ENCODE measurements at places on chromosomes 1 and 21. TPM values are rescaled to one million over a fixed set of nuclear protein-coding genes. Genes with fewer than 3 reads are reported as not detected.

DNA sequence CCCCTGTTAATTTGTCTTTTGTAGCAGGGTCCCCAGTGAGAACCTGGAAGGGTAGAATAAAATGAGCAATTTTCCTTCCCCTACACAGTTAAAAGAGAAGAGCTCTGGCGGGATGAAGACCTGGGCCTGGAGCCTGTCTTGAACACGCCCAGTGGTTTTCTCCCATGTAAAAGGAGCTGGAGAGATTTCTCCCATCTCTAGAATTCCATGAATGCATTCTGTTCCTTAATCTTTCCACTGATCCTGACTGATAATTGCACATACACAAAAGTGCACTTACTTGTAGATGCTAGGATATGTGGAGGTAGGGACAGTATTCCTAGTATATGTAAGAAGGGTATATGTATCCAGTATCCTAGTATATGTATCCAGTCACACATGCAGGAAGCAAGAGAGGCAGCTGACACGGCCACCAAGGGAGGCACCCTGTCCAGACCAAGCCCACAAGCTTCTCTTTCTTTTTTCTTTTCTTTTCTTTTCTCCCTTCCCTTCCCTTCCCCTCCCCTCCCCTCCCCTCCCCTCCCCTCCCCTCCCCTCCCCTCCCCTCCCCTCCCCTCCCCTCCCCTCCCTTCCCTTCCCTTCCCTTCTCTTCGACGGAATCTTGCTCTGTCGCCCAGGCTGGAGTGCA is 11.9 kb upstream of the PKNOX1 start:
- H3K27ac ChIP-seq, result no peak overlapping the region
- H3K4me3 ChIP-seq, result no peak overlapping the region

DNA sequence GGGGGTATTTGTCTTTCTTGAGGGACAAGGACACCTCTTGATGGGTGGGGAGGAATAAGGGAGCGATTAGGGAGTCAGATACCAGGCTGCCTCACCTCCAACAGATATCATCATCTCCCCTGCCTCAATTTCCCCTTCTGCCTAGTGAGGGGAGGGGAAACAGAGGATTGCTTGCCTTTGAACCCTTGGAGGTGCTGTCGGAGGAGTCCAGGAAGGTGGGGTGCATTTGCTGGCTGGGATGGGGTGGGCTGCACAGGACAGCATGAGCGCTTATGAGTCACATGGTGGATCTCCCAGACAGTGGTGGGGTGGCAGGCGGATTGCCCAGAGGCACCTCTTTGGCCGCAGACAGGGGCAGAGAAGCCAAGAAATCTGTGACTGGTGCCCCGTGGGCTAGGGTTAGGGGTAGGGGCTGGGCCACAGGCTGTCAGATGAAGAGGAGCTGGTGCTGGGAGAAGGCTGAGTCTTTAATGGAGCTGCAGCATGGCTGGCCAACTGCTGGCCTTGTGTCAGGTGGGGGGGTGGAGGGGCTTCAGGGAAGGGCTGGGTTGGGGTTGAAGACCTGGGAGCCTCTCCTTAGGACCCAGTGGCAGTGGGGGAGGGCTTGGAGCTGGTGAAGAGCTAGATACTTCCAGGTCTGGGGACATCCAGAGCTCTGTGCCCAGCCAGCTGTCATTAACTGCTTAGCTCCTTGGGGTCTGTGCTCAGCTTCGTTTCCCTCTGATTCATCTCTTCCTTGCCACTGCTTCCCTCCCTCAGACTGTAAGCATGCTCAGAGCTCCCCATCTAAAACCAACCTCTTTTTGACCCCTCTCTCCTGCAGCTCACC is 7.0 kb upstream of the ADORA1 start:
- H3K4me3 ChIP-seq, result no peak overlapping the region
- H3K4me1 ChIP-seq, result peaks cover 54% of the 10 kb centered on the region
- peaks cover 28% of the 10 kb centered on the region for H3K27me3 ChIP-seq
- peaks cover 4% of the 10 kb centered on the region for H3K36me3 ChIP-seq
- H3K27ac ChIP-seq, result peak overlapping the region; percentile 64

DNA sequence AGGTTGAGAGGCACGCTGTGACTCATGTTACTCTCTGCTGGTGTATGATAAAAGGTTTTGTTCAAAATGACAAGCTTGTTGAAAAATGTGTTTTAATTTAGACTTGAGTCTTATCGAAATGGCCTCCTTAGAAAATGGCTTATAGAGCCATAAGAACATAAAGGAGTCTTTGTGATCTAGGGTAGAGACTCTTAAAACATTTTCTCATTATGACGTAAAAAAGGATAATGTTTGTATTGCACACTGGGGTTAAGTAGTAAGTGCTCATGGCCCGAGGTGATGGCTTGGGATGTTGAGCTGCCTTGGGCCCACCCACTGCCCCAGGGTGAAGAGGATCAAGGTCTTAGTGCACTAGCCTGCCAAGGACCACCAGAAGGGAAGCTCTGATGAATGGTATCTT is 117.4 kb downstream of the DISC1 start:
- H3K27me3 ChIP-seq, result peaks cover 2% of the 10 kb centered on the region
- DNase-seq, result no peak
- H3K4me1 ChIP-seq, result no peaks in the 10 kb centered on the region
- H3K36me3 ChIP-seq, result peaks cover 33% of the 10 kb centered on the region
- H3K4me3 ChIP-seq, result no peak overlapping the region

Gene CRYBG2
- total RNA-seq, result 1.4 TPM

DNA sequence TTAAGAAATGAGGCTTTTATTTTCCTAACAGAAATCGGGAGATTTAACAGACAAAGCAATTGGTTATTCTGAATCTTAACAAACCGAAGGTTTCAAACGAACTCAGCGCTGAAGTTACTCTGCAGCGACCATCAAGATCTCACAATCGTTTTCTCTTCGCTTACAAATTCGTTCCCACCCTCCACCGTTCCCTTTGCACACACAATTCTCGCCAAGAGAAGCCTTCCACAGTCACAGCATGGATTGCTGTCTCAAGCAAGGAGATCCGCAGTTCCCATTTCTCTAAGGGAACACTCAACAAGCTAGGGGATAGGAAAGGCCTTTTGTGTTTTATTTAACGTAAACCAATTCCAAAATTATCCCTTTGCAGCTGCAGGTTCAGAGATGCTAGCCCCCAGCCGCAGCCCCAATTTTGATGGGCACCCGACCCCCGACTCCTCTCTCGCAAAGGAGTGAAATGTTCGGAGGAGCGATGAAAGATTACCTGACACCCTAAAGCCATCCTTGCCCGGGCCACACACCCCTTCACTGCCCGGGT is 755 bp downstream of the FBXO42 start:
- no peak for DNase-seq
- peak overlapping the region; percentile 97 for H3K4me3 ChIP-seq
- H3K36me3 ChIP-seq, result peaks cover 7% of the 10 kb centered on the region
- H3K4me1 ChIP-seq, result peaks cover 16% of the 10 kb centered on the region
- H3K27ac ChIP-seq, result peak overlapping the region; percentile 25

GRCh38 chr1:41397753-41398330 is 36.6 kb downstream of the FOXO6 start:
- DNase-seq, result no peak
- H3K27me3 ChIP-seq, result peaks cover 7% of the 10 kb centered on the region
- H3K36me3 ChIP-seq, result peaks cover 6% of the 10 kb centered on the region
- peaks cover 14% of the 10 kb centered on the region for H3K4me1 ChIP-seq
- H3K27ac ChIP-seq, result no peak overlapping the region

Gene LCE2B
- total RNA-seq, result not detected

- H3K4me1 ChIP-seq, result peaks cover 4% of the 10 kb centered on the region
- peaks cover 33% of the 10 kb centered on the region for H3K36me3 ChIP-seq
- no peak overlapping the region for H3K4me3 ChIP-seq
- no peak for DNase-seq
Observed at GRCh38 chr1:156226116-156226538, 13.3 kb downstream of the PMF1 start.

DNA sequence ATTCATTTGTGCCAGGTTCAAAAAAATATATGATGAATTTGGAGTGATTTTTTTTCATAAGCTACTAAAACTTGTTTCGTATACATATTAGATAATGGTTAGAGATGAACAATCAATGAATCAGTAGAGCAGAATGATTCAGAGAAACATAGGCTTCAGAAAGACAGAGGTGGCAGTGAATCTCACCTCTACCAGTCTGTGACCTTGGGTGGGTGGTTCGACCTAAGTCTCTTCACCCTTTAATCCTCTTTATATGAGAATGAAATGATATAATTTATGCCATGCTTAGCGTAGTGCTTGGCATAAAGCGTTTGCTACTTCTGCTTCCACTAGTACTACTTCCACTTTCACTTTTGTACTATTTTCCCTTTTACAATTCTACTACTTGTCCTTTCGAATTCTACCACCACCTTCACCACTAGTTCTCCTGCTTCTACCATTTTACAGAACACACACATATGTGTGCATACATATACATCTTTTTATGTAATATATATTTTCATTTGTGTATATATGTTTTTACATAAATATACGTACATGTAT is 45.1 kb downstream of the FYB2 start:
- H3K27me3 ChIP-seq, result no peaks in the 10 kb centered on the region
- no peak overlapping the region for H3K4me3 ChIP-seq
- no peak overlapping the region for H3K27ac ChIP-seq
- no peak for DNase-seq
- no peaks in the 10 kb centered on the region for H3K4me1 ChIP-seq
- no peaks in the 10 kb centered on the region for H3K36me3 ChIP-seq

GRCh38 chr1:66147226-66147835 is 354.6 kb downstream of the PDE4B start:
- no peaks in the 10 kb centered on the region for H3K27me3 ChIP-seq
- H3K4me3 ChIP-seq, result no peak overlapping the region
- H3K36me3 ChIP-seq, result no peaks in the 10 kb centered on the region
- DNase-seq, result no peak
- H3K4me1 ChIP-seq, result no peaks in the 10 kb centered on the region

GRCh38 chr1:38285807-38286530 is 239.4 kb upstream of the POU3F1 start:
- no peak overlapping the region for H3K27ac ChIP-seq
- H3K27me3 ChIP-seq, result peaks cover 2% of the 10 kb centered on the region
- no peak for DNase-seq
- H3K4me1 ChIP-seq, result no peaks in the 10 kb centered on the region
- no peak overlapping the region for H3K4me3 ChIP-seq

DNA sequence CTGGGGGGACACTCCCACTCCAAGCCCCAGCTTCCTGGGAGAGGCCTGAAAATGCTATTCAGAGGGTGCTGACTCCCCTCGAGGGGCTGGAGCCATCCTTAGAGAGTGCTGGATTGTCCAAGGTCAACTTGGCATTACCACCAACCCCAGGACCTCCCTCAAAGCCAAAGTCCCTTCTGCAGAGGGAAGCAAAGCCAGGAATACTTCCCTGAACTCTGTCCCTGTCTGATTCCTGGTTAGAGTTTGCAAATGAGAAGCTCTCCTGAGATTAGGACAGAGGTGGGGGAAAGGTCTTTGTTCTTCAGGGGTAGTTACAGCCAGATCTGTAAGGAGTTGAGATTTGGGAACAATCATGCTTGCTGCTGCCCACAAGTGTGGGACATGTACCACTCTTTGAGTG is 45.3 kb downstream of the TLR5 start:
- H3K36me3 ChIP-seq, result peaks cover 26% of the 10 kb centered on the region
- peaks cover 9% of the 10 kb centered on the region for H3K4me1 ChIP-seq
- H3K27ac ChIP-seq, result no peak overlapping the region
- no peak for DNase-seq
- no peak overlapping the region for H3K4me3 ChIP-seq

- peaks cover 15% of the 10 kb centered on the region for H3K27me3 ChIP-seq
- no peak overlapping the region for H3K27ac ChIP-seq
- H3K4me3 ChIP-seq, result no peak overlapping the region
- peaks cover 68% of the 10 kb centered on the region for H3K4me1 ChIP-seq
- no peak for DNase-seq
Observed at GRCh38 chr1:27139980-27140379, 14.9 kb downstream of the SLC9A1 start.

DNA sequence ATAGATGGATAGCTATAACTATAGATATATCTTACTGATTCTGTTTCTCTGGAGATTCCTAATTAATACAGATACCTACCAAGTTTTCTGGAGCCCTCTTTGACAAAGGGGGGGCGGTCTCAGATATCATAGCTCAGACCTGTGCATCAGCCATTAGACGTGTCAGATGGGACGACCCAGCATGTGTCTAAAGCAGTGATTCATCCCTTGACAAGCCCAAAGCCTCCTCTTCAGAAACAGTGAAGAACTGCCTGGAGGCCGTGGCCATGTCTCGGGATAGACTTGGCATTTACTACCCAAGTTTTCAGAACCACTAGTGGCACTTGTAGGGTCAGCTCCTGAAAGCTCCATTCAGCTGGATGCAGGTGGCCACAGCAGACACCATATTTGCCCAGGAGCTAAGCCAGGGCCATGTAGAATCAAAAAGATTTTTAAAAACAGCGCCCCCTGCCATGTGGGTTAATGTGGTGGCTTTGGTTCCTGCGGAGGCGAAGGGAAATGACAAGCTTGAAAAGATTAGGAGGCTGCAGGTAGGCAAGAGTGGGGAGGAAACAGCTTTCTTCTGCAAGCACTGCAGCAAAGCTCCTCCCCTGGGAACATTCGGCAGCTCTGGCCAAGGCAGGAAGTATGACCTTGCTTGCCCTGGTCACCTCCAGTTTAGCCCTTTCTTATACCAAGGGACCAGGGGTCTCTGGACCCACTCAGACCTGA is 82.2 kb downstream of the FBXO2 start:
- H3K27me3 ChIP-seq, result peaks cover 6% of the 10 kb centered on the region
- H3K27ac ChIP-seq, result no peak overlapping the region
- no peaks in the 10 kb centered on the region for H3K36me3 ChIP-seq
- H3K4me1 ChIP-seq, result no peaks in the 10 kb centered on the region
- DNase-seq, result peak; percentile 56

GRCh38 chr1:21000245-21000594 is 176.5 kb downstream of the EIF4G3 start:
- peaks cover 2% of the 10 kb centered on the region for H3K4me1 ChIP-seq
- DNase-seq, result no peak
- H3K27me3 ChIP-seq, result peaks cover 2% of the 10 kb centered on the region
- no peaks in the 10 kb centered on the region for H3K36me3 ChIP-seq
- H3K4me3 ChIP-seq, result no peak overlapping the region
- no peak overlapping the region for H3K27ac ChIP-seq

- H3K27ac ChIP-seq, result no peak overlapping the region
- H3K27me3 ChIP-seq, result no peaks in the 10 kb centered on the region
- no peak for DNase-seq
- H3K4me3 ChIP-seq, result no peak overlapping the region
- H3K36me3 ChIP-seq, result peaks cover 5% of the 10 kb centered on the region
Observed at GRCh38 chr1:227215863-227216510, 102.3 kb downstream of the CDC42BPA start.

Gene HSF2BP
- 2.3 TPM for total RNA-seq

GRCh38 chr1:151292207-151293030 is 10.3 kb downstream of the ZNF687 start:
- H3K4me3 ChIP-seq, result no peak overlapping the region
- H3K36me3 ChIP-seq, result peaks cover 21% of the 10 kb centered on the region
- DNase-seq, result no peak
- H3K4me1 ChIP-seq, result peaks cover 15% of the 10 kb centered on the region

GRCh38 chr1:47663286-47663685 is 225.4 kb downstream of the FOXD2 start:
- no peaks in the 10 kb centered on the region for H3K4me1 ChIP-seq
- no peak overlapping the region for H3K4me3 ChIP-seq
- no peak for DNase-seq
- H3K27ac ChIP-seq, result no peak overlapping the region
- H3K36me3 ChIP-seq, result no peaks in the 10 kb centered on the region

Gene LYSMD1
- total RNA-seq, result 7.5 TPM

Gene RHOC
- 300 TPM for total RNA-seq

Gene INSRR
- not detected for total RNA-seq

GRCh38 chr1:159229260-159229885 is 24.7 kb downstream of the ACKR1 start:
- H3K36me3 ChIP-seq, result no peaks in the 10 kb centered on the region
- no peaks in the 10 kb centered on the region for H3K4me1 ChIP-seq
- H3K4me3 ChIP-seq, result no peak overlapping the region

Gene TMEM61
- total RNA-seq, result not detected

Data from endothelial cell (in vitro differentiated cells).